ENCODE measurements at places on chromosomes 13 and 19.

- no peak for DNase-seq
Observed at GRCh38 chr13:28918030-28918429, 97.9 kb downstream of the MTUS2 start.

DNA sequence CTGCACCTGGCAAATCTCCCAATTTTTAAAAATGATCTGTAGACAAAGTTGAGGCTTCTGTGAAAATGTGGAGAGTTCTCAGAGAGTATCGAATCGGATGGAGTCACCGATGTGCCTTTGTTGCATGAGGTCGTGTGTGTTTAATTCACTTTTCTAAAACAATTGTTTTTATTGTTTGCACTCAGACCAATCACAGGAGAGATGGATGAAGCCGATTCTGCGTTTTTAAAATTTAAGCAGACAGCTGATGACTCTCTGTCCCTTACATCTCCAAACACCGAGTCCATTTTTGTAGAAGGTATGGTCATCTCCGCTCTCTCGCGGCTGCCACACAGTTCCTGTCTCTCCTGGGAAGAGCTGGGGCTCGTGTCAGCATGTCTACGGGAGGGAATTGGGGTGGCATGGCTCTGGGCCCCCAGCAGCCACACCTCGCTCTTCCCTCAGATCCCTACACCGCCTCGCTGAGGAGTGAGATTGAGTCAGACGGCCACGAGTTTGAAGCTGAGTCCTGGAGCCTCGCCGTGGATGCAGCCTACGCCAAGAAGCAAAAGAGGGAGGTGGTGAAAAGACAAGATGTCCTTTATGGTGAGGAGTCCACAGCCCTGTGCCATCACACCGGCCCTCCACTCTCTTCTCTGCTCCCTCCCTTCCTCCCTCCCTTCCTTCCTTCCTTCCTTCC, 47.2 kb downstream of the PEX11G start:
- no peak for DNase-seq

DNA sequence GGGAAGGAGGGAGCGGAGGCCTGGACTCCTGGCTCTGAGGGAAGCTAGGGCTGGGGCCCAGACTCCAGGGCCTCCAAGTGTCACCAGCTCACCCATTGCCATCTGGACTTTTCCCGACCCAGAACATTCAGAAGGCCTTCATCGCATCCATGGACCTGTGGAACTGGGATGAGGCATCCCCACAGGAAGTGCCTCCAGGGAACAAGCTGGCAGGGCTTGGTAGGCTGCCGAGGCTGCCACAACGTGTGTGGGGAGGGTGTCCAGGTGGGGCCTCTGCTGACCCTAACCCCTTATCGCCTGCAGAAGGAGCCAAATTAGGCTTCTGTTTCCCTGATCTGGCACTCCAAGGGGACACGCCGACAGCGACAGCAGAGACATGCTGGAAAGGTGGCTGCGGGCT, 767 bp downstream of the ETV2 start:
- DNase-seq: no peak

DNA sequence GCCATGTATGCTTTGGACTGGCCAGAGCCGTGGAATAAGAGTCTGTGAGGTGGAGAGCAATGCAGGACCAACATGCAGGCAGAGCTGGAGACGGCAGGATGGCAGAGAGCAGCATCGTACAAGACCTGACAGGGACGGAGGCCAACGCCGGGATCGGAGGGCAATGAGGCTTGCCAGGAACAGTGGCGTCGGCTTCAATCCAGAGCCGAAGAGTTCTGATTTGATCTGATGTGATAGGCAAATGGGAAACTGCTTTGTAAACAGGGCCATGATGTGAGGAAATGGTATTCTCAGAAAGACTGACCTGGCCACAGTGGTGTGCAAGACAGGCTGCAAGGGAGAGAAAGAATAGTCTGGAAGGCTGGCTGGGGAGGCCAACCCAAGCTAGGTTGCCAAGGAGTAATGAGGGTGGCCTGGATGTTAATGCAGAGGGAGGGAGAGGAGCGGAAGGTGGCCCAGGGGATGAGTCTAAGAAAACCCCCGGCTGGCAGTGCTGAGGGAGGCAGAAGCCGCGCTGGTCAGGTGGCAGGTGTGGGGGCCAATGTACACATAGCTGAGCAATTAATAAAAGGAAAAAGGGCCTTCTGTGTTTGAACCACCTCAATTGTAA, 26.7 kb downstream of the RCBTB2 start:
- no peak for DNase-seq

DNA sequence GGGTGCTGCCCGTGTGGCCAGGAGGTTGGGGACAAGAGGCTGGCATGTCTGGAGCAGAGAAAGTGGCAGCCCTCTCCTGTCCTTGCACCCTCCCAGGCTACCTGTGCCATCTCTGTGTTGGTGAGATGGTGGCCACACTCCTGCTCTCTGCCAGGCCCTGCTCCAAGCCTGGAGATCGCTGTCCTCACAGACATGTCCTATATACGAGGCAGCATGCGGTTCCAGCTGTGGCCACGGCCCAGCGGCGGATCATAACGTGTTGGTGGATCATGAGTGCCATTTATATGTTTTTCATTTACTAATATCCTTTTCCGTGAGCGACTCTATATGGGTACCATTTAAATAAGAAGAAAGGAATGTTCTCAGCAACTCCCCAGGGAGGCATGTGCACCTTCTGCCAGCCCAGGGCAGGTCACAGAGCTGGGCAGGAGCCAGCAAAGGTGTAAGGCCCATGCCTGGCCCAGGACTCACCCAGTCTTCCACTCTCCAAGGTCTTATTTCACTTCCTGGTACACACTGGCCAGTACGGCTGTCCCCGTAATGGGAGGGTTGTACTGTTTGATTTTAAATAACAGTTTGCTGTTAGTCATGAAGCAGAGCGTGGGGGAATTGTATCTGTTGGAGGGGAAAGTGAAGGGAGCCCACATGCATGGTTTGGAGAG, 47.2 kb upstream of the LDLR start:
- DNase-seq: no peak

- no peak for DNase-seq
Observed at GRCh38 chr13:39402221-39402970, 200.6 kb downstream of the LHFPL6 start.

DNA sequence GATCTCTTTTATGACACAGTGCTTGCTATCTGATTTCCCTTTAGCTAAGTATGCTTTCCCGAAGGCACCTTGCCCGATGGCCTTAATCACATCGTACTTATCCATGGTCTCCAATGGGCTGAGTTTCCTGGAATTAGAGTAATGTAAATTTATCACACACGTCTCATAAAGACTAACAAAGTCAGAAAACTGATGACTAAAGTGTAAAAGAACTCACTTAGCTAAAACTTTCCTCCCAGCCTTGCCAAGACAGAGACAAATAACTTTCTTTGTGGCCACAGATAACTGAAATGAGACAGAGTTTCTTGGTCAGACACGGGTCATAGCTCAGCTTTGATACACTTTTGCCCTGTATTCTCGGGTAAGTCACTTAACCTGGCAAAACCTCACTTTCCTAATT, 1.5 kb downstream of the NEK5 start:
- no peak for DNase-seq
